ENCODE measurements at places on chromosomes 3 and 15.

DNA sequence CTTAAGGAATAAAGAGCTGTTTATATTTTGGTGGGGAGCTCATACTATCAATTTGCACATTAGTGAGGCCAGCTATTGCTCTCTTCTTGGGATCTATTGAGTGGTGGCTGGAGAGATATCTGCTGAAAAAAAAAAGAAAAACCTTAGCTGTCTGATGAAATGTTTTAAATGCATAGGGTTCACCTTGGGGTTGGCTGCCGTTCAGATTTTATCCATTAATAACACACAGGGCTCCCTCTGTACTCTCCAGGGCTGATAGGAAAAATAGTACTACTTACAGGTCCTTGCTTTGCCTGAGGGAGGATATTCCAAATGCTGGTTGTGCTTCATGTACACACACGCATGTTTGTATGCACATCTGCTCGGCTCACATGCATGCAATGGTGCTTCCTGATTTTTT, 803.7 kb downstream of the MCTP2 start:
- no peak for DNase-seq

DNA sequence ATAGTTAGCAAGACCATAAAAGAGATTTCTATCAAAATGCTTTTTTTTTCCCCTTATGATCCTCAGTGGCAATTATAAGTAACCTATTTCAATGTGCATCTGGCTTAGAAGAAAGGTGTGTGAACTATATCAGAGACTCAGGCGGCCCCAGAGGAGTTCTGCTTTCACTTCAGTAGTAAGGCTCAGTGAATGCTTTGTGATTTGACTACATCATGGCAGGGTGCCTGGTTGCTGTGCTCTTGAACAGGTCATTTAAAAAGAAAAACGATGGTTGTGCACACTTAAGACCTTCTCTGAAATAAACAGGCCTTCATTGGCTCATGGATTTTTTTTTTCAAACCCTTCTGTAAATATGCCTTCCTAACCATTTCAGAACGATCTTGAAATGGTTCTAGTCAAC, 400.4 kb upstream of the RARB start:
- no peak for DNase-seq

DNA sequence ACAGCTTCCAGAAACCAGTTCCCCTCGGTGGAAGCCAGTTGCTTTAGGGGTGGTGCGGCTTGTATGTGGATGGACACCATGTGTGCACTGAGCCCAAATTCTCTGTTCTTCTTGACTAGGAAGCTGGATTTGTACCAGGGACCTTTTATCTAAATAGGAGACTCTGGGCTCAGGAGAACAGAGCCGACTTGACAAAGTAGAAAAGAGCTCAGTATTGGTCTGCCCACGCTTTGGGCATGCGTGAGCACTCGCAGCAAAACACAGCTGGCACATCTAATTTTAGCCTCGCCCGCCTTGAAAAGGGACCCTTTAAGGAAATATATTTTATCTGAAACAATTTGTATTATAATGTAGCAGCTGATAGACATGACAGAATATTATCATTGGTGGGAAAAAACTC, 1.1 kb upstream of the RBMS3 start:
- DNase-seq, result no peak

DNA sequence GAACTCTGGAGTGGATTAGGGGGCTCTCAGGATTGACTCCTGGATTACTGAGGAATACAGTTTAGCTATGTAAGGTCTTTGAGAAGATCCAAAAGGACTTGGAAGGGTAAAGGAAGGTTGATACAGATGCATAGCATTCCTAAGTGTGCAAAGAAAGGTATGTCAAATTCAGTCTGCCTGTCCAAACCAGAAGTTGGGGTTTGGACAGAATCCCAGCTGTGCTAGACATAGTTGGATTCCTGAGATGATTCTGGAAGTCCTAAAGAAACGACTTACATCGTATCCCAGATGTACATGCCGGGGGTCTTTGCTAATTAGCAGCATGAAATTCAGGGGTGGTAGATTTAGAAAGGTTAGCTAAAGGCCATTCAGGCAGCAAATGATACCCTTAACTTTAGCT, 97.7 kb upstream of the TSPAN3 start:
- no peak for DNase-seq

DNA sequence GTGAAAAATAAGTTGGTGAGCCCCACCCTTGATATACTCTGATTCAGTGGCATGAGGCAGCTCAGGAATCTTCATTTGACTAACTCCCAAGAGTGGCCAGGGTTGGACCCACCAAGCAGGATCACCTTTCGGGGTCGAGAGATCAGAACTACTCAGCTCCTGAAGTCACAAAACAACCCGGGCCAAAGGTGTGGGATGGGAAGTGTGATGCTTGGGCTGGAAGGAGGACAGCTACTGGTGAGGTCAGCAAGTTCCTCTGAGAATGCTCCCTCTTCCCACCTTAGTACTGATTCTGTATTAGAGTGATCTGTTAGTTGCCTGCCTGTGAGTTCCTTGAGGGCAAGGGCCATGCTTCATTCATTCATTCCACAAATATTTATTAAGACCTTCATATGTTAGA, 15.1 kb downstream of the ESYT3 start:
- no peak for DNase-seq
